Activated CD4-positive, CD25-positive, alpha-beta regulatory T cell (primary cell): ENCODE measurements at places on chromosomes 6 and 20.

DNA sequence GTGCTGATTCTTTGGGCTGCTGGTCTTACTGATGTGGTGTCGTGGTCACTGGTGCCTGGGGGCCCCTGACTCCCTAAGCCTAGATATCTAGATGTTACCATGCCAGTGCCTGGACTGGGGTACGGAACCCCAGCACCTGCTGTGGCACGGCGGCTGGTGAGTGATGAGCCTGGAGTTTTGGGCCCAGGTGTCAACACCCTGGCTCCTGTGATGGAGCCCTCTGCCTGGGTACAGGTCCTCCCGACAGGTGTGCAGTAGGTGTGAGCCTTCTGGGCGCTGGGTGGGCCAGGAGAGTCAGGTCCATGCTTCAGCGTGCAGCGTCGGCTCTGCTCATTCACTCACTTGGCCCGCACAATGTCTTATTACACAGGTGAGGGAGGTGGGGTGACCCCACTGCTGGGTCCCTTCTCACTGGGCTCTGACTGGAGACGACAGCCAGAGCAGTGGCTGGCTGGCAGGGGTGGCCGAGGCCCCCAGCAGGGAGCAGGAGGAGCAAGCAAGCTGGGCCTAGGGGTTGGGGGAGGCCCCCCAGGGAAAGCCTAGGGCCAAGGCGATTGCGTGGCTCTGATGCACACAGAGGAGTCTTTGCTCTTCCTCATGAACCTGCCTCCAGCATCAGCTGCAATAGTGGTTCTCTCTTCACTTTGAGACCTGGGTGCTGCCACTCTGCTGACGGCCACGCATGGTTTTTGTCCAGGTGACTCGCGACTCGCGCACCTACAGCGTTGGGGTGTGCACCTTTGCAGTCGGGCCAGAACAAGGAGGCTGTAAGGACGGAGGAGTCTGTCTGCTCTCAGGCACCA is 42.5 kb upstream of the SLC22A1 start:
- no peak for DNase-seq

GRCh38 chr6:88914895-88915598 is 48.4 kb downstream of the RNGTT start:
- no peak for DNase-seq

- no peak for DNase-seq
These were observed 79.7 kb upstream of the FYN start for GRCh38 chr6:111952821-111953540.

- no peak for DNase-seq
These were observed 107.6 kb downstream of the PSMB1 start for GRCh38 chr6:170445487-170445886.

- DNase-seq: no peak
These were observed 3.7 kb downstream of the SCGN start for GRCh38 chr6:25655723-25656122.

DNA sequence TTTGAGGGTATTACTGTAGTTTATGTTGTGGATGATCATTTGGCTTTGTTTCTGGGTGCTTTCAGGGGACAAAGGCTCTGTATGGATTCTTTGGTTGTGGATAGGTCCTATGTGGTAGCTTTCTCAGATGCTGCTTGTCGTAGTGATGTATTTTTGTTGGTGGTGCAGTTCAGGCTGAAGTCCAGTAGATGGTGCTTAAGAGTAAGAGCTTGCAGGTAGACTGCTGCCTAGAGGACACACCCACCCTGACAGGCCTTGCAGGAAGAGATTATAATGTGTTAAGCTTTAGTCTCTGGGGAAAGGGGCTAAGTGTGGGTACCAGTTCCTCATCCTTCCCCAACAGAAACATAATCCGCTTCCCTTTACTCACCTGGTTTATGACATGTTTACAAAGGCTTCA is 62.6 kb upstream of the ADGRB3 start:
- DNase-seq: no peak

GRCh38 chr6:46104209-46104608 is 25.6 kb upstream of the ENPP4 start:
- no peak for DNase-seq

DNA sequence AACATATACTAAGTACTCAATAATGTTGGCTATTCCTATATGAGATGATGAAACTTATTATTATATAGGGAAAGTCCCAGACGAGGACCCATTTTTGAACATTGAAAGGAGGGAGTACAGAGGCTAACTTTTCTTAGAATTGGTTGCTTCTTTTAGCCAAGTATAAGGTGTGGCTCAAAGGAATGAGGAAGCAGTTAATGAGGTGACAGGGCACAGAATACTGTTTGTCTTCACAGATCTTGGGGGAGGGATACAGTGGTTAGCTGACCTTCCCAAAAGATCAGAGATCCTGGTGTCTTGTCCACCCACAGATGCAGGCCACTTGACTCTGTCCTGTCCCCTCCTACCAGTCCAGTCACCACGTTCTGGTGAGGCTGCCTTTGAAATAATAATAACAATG is 67.8 kb upstream of the EPB41L1 start:
- DNase-seq: no peak

- DNase-seq: no peak
These were observed 109.8 kb downstream of the UNC5CL start for GRCh38 chr6:40929176-40929575.

- no peak for DNase-seq
These were observed 164.7 kb upstream of the PDE7B start for GRCh38 chr6:135686784-135687301.

GRCh38 chr6:38813041-38813823 is 98.1 kb downstream of the DNAH8 start:
- DNase-seq: no peak

GRCh38 chr20:62892348-62893304 is 31.0 kb upstream of the TCFL5 start:
- no peak for DNase-seq

GRCh38 chr6:13764996-13765395 is 49.4 kb downstream of the MCUR1 start:
- DNase-seq: no peak
